ENCODE measurements at places on chromosomes 16 and 17.

- no peak for DNase-seq
These were observed 225.5 kb downstream of the SOX9 start for GRCh38 chr17:72346306-72346705.

GRCh38 chr17:49525831-49526741, 31.0 kb downstream of the NGFR start:
- no peak for DNase-seq

DNA sequence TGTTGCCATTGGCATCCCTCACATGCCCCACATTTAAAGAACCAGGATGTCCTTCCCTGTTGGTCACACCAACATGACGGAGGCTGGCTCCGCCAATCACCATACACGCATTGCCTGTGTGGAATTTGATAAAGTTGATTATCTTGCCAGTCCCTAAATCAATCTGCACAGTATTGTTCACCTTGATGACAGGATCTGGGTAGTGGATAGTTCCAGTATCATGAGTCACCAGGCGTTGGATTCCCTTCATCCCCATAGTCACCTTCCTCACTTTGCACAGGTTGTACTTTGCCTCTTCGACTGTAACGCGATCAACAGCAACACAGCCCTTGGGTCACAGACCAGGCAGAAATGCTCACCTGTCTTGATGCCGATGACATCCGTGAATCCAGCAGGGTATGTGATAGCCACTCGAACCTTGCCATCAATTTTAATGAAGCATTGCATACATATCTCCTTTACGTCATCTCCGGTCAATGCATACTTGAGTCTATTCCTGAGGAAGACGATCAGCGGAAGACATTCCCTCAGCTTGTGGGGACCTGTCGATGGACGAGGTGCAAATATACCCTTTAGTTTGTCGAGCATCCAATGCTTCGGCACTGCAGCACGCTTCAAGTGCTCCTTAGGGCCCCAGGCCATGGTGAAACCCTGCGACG, 14.2 kb downstream of the CTRB2 start:
- no peak for DNase-seq

GRCh38 chr17:41307647-41308046, 1.5 kb downstream of the KRTAP16-1 start:
- DNase-seq, result peak; percentile 7

GRCh38 chr17:81339534-81340296, 44.6 kb upstream of the SLC38A10 start:
- DNase-seq, result no peak

GRCh38 chr16:88617268-88618031, 20.9 kb upstream of the IL17C start:
- no peak for DNase-seq

- DNase-seq, result no peak
These were observed 1.9 kb upstream of the LCMT1 start for GRCh38 chr16:25109643-25110042.

All from CD4-positive, alpha-beta T cell treated with Interleukin-2 at 100 ng/mL for 4 hours (primary cell).